ENCODE measurements at places on chromosomes 12 and 14.

GRCh38 chr14:95524706-95525512 is 8.5 kb upstream of the SYNE3 start:
- no peak for DNase-seq

DNA sequence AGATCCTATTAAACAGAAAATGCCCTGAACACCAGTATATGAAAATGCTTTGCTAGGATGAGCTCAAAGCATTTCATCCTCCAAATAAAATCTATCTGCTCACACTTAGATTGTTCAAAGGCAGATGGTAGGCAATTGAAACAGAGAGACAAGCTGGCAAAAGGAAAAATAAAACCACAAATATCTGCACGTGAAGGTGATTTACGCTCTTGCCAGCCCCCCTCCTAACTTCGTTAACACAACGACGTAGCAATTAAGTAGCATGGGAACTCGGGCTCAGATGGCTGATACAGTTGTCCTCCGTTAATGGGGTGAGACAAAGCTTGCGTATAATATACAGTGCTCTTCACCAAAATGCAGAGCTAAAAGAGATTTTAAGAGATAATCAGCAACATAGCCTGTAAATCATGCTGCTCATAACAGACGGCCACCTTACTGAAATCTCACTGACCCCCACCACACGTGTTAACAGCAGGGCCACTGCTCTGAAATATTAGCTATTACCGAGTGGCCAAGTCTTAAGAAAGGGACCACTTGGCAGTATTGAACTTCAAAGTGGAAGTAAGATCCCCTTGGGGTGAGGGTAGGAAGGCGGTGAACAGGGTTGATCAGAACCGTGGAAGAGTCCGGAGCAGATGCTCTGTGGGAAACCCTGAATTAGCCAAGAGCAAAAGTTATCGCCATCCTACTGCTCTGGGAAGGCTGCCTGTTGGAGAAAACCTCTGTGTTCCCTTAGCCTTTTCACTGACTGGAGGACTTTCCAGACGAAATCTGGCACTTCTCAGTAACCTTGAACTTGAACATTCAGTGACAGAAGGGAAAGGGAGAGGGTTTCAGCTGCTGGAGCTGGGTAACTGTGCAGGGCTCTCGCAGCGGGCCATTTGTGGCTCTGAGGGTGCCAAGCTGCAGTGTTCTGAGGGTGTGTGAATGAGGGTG is 23.1 kb downstream of the ETV6 start:
- no peak for DNase-seq

DNA sequence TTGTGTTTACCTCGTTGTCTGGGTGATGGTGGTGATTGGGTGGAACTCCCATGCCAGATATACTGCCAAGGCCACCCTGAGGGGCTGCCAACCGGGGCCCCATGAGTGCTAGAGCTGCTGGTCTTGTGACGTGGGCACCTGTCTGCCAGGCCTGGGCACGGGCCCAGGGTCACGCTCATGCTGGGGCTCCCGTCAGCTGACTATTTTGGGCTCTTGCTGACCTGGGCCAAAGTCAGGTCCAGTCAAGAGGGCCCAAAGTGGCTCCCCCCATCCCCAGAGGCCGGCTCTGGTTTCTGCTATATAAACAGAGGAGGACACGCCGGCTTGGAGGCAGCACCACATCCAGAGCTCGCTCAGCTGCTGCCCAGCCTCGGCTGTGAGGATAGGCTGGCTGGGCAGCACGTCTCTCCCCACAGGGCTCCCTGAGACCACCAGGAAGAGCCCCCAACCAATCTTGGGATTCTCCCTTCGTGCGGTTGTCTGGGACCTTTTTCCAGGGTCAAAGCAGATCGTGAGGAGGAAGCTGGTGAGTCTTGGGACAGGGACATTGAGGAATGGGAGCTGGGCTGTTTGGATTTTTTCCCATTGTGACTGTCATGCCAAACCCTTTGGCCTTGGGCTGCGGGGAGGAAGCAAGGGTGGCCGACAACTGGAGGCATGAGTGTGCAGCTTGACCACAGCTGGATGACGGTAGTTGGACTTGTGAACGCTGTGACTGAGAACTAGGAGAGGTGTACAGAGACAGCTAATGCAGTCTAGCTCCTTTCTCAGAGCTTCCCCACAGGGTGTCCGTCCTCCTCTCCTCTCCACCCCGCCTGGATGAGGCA is 7.6 kb upstream of the NR4A1 start:
- no peak for DNase-seq

DNA sequence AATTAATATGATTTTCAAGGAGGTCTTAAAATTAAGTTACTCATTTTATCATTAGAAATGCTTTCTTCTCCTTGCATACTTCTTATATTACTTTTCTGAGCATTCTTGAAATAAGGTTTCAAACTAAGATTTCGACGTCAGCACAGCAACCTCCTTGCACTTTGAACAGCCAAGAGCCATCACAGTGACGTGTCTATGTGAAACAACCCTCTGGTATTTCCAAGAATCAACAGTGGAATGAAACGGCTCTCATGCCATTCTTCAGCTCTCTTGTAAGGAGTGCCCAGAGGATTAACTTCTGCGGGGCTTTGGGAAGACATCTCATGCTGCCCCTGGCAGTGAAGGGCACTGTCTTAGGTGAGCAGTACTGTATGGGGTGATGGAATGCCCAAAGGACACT is 109.2 kb downstream of the EFCAB11 start:
- DNase-seq, result no peak

DNA sequence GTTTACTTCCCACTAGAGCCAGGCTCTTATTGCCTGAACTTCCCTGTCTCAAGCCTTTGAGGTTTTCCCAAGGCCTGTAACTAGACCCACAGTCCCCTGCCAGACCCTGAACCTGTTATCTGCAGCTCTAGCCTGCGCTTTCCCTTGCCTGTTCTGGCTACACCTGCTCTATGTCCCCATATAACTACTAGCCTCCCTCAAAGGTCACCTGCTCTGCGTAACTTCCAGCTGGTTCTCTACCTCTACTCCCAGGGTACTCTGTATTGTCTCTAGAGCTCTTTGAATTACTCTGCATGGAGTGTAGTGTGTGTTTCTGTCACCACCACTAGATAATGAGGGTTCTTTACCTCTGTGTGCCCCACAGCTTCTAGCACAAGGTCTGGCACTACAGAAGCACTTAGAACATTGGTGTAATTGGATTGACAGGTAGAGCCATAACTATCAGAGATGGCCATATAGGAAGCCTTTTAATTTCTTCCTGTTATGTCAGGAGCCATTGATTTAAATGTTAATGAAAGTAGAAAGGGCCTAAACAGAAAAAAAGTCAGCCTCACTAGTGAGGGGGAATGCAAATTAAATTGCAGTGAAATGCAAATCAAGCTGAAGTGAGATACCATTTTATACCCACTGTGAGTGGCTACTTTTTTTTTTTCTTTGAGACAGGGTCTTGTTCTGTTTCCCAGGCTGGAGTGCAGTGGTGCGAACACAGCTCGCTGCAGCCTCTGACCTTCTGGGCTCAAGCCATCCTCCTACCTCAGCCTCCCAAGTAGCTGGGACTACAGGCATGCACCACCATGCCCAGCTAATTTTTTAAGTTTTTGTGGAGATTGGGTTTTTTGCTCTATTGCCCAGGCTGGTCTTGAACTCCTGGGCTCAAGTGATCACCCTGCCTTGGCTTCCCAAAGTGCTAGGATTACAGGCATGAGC is 47.8 kb downstream of the EID3 start:
- no peak for DNase-seq

DNA sequence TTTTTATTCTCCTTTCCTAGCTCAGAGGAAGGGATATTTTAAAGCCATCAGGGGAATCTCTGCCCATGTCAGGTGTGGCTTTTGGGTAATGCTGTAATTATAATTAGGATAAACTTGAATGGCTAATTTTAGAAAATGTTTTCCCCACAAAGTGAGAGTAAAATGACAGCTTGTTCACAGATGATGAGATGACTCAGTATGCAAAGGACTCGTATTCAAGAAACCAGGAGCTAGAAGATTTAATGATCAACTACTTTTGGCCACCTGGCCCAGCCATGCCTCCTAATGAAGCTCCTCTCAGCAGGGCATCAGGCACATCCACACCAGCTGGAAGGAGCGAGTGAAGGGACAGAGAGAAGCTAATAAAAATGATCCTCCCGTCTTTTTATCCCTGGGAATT is 29.0 kb upstream of the PLEKHG7 start:
- DNase-seq, result no peak

DNA sequence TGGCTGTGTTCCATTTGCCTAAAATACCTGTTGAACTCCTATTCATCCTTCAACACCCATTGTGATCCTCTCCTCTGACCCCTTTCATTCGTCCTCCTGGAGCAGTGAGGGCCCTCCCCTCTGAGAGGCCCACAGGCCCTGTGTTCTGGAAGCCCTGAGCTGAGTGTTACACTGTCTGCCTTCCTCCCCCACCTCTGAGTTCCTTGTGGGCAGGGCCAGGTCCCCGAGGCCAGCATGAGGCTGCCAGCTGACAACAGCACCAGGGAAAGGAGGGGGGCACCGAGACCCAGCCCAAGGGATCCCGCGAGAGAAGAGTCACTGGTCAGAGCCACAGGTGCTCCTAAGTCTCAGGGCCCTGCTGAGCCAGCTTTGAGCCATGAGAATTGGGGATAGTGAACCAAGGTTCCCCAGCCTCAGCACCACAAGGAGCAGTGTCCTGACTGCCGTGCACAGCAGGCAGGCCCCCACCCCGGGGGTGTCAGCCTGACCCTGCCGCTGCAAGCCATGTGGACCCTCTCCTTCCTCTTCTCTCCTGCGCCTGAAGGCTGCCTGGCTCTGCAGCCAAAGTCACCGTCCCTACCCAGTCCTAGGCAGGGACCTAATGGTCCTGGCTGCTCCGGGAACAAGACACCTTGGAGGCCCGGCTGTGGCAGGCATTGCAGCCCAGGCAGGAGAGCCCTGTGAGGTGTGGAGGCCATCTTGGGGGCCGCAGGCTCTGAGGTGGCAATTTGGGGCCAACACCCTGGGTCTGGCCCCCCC is 52.5 kb downstream of the BEGAIN start:
- no peak for DNase-seq

- DNase-seq, result no peak
These were observed 64.8 kb downstream of the CCDC60 start for GRCh38 chr12:119399301-119399700.

DNA sequence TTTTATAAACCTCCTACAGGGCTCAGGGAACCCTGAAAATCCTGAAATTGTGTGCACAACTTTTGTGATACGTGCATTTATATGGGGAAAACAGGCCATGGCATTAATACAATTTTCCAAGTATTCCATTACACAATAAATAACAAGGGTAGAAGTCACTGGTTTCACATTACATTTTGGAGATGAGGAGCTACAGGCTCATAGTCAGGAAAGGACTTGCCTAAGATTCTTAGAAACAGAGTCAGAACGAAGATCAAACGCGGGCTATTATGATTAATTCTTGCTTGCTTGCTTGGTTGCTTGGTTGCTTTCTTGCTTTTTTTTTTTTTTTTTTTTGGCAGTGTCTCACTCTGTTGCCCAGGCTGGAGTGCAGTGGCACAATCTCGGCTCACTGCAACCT is 16.7 kb downstream of the NOS1 start:
- DNase-seq, result no peak

GRCh38 chr14:78135450-78135891 is 34.7 kb upstream of the NRXN3 start:
- DNase-seq, result no peak

DNA sequence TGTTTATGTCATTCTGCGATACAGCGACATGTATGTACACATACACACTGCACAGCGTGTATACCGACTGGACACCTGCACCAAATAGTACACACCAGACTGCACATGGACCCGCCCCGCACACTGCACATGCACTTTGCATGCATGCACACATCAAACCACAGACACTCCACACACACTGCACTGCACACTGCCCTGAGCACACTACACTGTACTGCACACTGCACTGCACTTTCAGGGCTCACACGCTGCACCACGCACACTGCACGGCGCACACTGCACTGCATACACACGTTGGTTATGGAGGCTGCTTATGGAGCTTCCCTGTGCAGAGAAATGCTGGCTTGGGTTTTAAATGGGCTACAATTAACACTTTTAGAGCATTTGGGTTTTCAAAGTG is 1.6 kb downstream of the PAPLN start:
- no peak for DNase-seq

DNA sequence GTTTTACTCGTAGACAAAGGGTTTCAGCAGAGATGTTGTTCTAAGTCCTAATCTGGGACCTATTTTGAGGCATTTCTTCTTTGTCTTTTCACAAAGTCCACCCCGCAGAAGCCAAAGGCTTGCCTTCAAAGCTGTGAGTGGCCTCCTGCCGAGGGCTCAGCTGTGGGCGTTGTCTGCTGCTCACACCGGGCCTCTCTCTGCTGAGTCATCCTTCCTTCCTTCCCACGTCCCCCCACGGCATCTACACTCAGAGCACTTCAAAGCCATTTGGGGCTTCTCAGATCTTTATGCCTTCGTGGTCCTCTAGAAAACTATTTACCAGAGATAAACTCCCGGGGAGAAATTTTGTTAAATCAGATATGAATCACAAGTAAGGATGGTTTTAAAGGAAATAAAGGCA is 115.9 kb upstream of the TMPO start:
- DNase-seq, result peak; percentile 61

DNA sequence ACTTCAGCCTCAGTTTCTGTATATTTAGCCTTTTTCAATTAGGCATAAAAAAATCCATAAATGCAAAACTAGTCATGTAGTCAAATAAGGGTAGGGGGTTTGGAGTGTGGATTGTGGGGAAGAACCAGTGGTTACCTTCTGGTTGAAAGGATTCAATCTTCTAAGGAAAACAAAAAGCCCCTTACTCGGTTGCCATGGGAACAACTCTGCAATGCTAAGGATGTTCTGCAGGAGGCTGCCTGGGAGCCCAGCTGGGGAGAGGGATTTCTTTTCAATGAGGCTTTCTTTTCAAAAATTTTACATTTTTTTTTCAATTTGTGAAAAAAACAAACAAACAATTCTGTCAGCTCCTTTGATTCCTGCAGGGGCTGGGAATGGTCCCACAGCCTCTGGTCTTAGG is 67.2 kb downstream of the SLC8A3 start:
- no peak for DNase-seq

DNA sequence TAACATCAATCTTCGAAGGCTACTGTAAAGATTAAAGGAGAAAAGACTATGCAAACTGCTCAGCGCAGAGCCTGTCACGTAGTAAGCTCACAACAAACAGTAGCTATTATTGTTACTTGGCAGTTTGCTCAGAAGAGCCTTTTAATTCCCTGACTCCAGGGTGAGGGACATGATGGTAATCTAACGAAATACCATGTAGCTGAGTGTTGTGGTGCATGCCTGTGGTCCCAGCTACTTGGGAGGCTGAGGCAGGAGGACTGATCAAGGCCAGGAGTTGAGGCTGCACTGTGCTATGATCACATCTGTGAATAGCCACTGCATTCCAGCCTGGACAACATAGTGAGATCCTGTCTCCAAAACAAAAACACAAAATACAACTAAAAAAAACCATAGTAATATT is 22.8 kb downstream of the HEBP1 start:
- DNase-seq, result no peak

GRCh38 chr12:52878507-52879393 is 26.1 kb downstream of the KRT8 start:
- no peak for DNase-seq

DNA sequence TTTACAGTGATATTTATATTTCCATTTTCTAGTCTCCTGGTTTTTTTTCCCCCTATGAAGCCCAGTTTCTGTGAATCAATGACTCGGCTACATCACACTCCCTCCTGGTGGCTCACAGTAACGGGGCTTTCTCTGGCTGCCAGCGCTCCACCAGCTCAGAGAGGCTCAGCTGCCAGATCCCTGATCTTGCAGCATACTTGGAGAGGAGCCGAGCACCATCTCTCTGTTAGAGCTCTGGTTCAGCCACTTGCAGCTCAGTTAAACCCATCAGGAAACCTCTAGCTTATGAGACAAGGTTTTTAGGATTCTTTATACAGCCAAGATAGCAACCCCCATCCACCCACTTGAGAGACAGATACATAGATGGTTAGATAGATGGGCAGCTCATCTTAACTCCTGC is 74.6 kb downstream of the CIT start:
- DNase-seq, result no peak

GRCh38 chr14:97603201-97603600 is 806.0 kb downstream of the VRK1 start:
- DNase-seq, result peak; percentile 75

All from CD8-positive, alpha-beta T cell (primary cell).